Activated CD4-positive, CD25-positive, alpha-beta regulatory T cell treated with anti-CD3 and anti-CD28 coated beads, Interleukin-2, amount 50 U/mL, for 72 hours (primary cell): ENCODE measurements at places on chromosomes 5 and 9.

DNA sequence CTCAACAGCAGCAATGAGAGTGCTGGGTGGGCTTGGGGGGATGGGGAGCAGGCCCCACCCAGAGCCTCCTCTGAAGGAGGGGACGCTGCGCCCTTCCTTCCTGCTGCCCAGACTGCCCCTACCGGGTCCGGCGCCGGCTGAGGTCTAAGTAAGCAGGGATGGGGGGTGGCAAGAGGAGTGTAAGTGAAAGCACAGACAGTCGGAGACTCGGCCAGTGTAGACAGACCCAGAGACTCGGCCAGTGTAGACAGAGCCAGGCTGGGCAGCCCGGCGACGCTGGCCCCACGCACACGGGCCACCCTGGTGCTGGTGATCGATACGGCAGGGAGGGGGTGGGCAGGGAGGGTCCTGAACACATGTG, 7.4 kb upstream of the ENTPD8 start:
- no peak for DNase-seq

GRCh38 chr5:75640826-75641225, 29.6 kb downstream of the ANKDD1B start:
- DNase-seq, result no peak

DNA sequence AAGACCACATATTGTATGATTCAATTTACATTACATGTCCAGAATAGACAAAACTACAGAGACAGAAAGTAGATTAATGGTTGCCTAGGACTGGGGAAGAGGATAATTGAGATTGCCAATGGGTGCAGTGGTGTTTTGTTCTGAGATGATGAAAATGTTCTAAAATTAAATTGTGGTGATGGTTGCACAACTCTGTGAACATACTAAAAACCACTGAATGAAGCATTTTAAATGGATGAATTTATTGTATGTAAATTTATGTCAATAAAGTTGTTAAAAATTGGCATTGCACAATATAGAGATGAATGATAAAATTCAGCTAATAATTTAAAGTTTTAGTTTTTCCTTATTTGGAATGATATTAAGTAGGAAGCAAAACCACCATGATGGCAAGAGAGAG, 109.5 kb upstream of the NR4A3 start:
- DNase-seq, result no peak

DNA sequence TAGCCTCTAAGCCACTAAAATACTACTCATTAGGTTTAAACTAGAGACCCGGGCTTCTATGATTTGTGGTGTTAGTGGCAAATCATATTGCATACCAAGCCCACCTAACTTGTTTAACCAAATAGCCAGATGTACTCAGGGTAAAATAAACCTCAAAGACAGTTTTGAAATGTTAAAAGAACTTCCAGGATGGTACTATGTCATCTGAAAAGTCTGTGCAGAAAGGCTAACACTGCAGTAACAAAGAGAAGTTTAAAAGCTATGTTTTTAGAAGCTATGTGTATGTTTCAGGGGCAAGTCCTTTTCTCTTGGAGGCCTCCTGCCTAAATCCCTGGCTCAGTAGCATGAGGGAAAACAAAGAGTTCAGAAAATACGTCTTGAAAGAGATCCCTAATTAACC, 84.9 kb upstream of the IL7R start:
- DNase-seq, result no peak

DNA sequence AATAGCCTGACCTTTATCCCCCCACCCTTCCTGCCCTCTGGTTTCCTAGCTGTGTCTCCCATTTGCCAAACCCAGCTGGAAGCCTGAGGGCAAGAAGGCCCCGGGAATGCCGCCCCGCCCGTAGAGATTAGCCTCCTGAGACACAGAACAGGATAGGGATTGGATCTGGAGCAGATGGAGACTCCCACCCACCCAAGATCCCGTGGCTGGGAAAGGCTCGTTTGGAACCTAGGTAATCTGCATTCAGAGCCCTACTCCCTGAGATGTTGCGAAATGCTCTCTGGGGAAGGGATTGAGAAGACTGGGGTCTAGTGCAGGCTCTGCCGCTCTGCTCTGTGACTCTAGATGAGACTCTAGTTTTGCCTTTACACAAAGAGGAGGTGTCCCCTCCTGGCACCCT, 10.9 kb downstream of the AQP3 start:
- no peak for DNase-seq

DNA sequence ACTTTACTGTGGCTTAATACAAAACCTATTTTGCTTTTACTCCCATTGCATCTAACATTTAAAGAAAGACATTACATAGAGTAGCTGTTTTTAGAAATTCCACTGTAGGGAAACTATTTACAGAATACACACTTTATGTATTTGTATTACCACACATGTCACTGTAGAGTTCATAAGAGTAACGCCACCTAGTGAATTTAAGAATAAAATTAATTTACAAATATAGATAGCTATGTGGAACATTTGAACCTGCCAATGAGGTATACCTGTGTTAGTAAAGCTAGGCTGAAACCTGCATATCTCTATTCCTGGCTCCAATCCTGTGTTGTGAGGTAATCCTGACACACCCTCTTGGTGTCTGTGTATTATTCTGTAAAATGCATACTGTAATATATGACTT, 234.4 kb downstream of the MAST4 start:
- no peak for DNase-seq

DNA sequence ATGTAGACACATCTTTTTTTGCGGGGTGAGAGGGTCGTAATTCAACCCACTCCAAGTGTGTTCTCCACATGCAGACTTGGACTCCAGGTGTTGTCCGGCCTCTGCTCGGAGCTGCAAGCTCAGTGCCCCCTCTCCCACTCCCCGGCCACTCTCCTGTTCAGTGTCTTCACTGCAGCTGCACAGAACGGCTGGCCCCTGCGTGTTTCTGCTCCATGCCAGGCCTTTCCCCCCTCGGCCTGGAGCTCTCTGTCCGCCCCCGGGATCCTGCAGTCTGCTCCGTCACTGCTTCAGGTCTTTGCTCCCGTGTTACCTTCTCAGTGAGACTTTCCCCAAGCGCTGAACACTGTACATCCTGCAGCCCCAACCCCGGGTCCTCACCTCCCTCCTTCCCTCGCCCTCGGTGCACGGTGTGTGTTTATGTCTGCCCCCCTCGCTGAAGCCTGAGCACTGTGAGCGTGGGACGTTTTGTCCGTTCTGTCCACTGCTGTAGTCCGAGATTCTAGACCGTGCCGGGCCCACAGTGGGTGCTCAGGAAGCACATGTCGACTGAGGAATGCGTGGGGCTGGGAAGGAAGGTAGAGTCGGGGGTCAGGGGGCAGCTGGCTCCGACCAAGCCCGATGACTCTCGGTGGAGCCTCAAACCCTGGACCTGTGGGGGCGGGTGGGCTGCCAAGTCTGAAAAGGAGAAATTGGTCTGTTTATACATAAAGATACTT, 26.4 kb upstream of the GFPT2 start:
- no peak for DNase-seq

DNA sequence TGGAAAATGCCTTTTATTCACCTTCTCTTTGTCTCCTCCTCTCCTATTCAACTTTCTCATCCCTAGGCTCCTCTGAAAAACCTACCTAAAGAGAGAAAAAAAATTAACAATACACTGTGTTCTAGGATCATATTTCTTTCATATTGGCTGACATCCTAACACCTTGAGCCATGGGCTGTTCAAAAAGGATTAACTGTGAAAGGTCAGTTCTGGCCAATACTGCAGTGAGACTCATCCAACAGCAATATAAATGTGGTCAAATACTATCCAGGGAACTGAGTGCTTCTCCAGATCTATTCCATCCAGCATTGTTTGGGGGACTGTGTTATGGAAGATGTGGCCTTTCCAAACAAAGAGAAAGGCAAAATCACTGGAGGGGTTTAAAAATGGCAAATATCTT, 131.1 kb upstream of the MOCS2 start:
- no peak for DNase-seq

DNA sequence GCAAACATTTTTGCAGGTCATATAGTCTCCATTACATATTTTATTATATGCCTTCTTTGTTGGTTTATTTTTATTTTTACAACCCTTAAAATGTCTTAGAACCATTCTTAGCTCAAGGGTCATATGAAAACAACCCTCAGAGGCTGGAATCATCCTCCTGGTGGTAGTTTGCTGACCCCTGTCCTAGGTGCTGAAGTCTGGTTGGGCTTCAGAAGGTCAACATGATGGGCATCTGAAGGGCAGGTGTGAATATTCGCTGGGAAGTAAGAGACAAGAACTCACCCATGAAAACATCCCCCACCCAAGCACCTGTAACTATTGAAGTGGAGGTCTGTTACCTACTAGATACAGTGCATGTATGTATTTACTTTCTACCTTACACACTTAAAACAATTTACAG, 75.4 kb downstream of the OSMR start:
- no peak for DNase-seq

- DNase-seq, result no peak
Measured at GRCh38 chr5:2836133-2836532, 84.7 kb upstream of the IRX2 start.

GRCh38 chr5:60677850-60678664, 21.9 kb downstream of the DEPDC1B start:
- DNase-seq, result no peak

- DNase-seq, result no peak
Measured at GRCh38 chr9:23552876-23553601, 273.0 kb downstream of the ELAVL2 start.

DNA sequence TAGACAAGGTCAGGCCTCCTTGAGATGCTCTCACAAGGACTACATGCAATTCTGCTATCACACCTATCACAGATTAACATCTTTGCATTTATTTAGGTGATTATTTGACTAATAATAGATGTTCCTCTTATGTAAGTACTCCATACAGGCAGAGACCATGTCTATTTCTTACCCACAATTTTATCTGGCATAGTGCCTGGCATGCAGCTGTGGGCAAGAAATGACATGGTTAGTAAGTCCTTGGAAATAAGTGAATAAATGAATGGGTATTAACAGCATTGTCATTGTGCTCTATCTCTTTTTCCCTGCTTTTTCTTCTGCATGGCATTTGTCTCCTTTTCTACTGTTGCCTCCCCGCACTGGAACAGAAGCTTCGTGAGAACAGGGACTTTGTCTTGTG, 49.4 kb downstream of the SLC22A5 start:
- DNase-seq, result no peak
